Activated gamma-delta T cell treated with anti-CD3 and anti-CD28 coated beads, Interleukin-2, amount 50 U/mL, for 16 hours (primary cell): ENCODE measurements at places on chromosomes 5 and 9.

- no peak for DNase-seq
These were observed 556.0 kb downstream of the EBF1 start for GRCh38 chr5:158543539-158544387.

GRCh38 chr5:137945825-137946224 is 56.6 kb downstream of the PKD2L2 start:
- no peak for DNase-seq

GRCh38 chr9:117300371-117301110 is 114.3 kb downstream of the ASTN2 start:
- no peak for DNase-seq

DNA sequence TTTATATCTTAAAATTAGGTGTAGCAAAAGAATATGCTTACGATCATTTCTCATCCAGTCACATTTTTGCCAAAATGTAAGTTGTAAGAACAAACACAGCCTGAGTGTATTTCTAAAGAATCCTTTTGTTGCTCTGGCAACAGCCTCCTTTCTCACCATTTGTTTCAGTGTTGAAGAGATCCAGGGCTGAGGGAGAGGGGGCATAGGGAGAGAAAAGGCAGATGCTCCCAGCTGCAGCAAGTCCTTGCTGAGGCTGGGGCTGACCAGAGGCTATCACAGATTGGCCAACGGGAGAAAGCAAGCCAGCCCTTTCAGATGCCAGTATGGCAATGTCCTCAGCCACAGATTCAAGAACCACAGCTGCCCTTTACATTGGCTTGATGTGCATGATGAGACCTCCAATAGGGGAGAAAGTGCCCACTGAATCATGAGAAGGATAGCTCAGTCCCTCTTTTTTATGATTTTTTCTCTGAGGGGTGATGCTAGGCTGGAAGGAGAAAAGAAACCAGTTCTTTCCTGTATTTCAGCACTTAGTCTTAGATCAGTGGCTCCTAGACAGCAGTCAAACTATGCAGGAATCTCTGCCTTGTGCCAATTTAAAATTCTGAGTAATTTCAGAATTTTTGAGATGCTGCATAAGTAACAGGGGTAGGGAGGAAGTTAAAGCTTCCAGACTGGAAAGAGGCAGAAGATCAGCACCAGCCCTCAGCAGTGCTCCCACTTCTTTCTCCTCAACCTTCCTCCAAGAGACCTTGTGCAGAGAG is 142.1 kb downstream of the LHFPL2 start:
- no peak for DNase-seq

DNA sequence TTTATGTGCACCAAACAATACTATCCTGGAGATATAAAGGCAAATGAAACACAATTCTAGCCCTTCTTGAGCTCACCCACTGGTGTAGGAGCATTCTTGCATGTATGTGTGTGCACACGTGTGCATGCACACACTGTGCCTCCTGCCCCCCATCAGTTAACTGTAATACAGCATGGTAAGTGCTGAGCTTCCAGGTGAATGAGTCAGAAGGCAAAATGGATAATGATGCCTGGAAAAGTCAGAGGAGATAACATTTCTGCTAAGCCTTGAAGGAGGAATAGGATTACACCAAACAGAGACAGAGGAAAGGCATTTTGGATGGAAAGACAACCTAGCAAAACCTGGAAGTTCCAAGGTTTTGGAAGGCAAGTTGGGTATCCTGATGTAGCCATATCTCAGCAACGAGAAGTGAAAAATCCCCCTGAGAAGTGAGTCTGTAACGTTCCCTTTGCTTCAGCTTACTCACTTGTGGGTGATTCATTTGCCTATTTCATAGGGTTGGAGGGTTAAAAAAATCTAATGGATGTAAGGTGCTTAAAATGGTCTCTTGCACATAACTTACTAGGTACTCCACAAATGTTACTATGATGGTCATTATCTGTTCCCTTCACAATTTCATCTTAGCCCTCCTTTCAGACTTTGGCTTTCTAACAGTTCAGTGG is 101.4 kb upstream of the STC2 start:
- DNase-seq, result no peak

- no peak for DNase-seq
These were observed 473 bp downstream of the ZBTB34 start for GRCh38 chr9:126860757-126861466.

GRCh38 chr9:22229069-22229468 is 217.6 kb upstream of the DMRTA1 start:
- no peak for DNase-seq

- DNase-seq, result no peak
These were observed 312.3 kb downstream of the CWC27 start for GRCh38 chr5:65081071-65081470.

DNA sequence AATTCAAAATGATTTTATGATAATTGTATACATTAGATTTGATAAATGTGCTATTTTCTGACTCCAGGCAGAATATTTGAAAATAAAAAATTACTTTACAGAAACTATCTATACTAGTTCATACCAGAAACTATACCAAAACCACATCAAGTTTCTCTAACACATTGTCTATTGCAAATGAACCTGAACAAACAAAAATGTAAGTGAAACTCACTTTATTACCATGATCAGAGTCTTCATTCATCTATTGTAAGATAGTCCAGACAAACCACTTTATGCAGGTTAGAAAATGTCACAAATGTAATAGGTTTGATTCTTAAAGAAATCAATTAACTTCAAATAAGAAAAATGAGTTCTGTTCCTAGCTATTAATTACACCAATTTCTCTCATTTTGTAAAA is 99.4 kb downstream of the OXCT1 start:
- DNase-seq, result no peak

DNA sequence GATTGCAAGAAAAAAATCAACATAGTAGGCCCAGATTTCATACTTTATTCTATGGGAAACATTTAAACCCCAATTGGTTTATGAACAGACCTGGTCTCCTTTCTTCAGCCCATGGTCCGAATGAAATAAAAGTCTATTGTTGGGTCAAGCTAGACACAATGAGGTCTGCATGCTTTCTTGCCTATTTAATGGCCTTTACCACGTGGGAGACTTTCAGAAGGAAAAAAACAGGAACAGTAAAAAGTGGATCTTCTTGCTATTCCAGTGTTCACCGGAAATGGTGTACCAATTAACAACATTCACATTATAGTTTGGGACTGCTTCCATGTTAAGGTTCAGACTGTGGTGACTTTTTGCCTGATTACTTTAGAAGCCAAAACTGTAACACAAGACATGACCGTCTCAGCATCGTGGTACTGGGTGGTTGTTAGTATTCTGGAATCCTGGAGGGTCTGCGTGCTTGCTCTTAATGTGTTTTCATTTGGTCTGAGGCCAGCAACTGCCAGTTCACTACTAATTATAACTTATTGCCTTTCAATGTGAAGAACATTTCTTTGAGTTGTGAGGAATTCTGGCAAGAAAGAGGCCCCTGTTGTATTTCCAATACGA is 85.4 kb upstream of the PRRC1 start:
- no peak for DNase-seq

DNA sequence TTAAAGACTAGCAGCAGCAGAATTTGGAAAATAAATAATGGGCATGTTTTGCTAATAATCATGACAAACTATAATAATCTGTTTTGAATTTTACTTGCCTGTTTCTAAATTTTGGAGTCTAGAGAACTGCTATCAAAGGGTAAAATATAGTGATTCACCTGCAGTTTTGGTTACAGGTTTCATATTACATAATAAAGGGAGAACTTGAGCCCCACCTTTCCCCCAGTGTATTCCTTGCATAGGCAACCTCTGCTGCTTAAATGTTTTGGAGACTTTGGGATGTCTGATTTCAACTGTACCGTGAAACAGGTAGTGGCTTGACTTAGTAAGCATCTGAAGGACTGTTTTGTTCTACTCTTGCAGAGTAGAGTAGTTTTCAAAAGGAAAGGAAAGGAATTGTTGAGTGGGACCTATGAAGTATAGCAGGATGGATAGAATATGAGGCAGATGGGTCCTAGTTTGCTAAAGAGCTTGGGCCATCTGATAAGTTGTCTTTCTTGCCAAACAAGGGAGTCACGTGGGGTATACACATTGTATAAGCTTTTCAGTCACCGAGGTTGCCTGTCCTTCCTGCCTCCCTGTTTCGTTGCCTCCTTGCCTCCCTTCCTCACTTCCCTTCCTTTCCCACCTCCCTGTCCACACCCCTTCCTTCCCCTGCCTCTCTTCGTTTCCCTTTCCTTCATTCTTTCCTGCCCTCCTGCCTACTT is 19.1 kb downstream of the CREBRF start:
- DNase-seq, result no peak

DNA sequence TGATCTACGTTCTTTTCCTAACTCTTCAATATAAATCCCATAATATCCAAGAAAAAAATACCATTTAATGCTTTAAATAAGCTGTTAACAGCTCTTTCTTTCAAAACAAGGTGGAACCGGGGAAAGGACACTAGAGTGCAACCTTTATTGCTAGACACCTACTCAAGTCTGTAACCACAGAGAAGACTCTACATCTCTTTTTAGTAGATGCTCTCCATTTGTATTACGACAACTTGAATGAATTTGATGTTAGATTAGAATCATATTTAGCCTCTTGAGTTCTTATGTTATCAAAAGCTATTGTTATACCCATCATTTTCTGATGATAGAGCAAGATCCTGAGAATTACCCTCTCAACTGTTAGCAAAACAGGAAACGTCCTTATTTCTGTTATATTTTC is 246.3 kb downstream of the MLLT3 start:
- no peak for DNase-seq

GRCh38 chr5:50476549-50476948 is 35.5 kb upstream of the EMB start:
- DNase-seq, result no peak

GRCh38 chr9:114107286-114108001 is 8.4 kb upstream of the KIF12 start:
- DNase-seq, result no peak
